ENCODE measurements at places on chromosomes 1 and 21.

- no peak for DNase-seq
Measured at GRCh38 chr21:34553151-34553952, 41.3 kb upstream of the KCNE1 start.

GRCh38 chr1:243520831-243521230 is 265.0 kb downstream of the SDCCAG8 start:
- DNase-seq, result no peak

DNA sequence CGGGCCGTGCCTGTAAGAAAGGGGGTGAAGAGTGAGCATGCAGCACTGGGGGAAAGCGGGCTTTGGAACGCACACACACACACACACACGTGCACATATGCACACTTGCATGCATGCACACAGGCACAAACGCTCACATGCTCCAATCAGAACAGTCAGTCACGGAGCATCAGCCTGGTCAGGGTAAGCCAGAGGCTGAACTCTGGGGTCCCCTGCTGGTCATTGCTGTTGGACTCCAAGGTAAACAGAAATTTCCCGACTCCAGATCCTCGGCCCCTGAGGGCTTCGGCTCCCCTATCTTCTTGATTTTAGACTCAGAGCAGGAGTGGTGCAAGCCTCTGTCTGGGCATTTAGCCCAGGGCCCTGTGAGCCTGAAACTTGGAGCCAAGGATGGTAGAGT is 54.2 kb downstream of the SYT2 start:
- DNase-seq, result no peak

DNA sequence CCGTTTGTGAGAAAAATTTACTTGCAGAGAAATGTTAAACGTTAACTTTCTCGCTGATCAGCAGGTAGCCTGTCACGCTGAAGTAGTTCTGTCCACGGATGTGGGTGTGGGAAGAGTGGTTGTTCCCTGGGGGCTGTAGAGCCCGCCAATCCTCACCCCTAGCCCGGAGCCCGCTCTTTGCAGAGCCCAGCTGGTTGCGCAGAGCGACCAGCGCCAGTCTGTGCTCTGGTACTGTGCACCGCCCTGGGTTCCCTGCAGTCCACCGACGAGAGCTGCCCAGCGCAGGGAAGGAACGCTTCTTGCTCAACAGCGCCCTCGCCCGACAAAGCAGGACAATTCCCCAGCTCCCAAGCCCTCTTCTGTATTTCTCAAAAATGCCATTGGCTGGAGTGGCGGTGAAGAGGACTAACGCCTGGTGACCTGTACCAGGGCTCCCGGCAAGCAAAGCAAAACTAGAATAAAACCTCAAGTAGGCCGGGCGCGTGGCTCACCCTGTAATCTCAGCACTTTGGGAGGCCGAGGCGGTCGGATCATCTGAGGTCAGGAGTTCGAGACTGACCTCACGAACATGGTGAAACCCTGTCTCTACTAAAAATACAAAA is 3.3 kb downstream of the RIPPLY3 start:
- DNase-seq, result peak; percentile 42
